ENCODE measurements at places on chromosomes 7 and 10.

DNA sequence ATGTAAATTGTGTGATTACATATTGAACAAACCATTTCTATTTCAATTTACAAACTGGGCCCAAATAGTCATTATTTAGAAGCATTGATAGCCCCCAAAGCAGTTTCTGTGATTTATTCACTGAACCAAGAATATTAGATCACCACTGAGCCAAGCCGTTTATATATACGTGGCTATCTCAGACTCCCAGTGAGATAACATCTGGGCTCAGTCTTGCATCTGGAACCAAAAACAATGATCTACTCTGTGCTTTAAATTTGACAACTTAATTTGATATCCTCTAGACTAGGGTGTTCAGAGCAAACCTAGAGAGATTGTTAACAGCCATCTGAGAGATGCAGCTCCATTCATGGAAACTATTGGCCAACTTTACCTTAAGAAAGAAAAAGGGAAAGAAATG is 41.4 kb upstream of the BTBD16 start:
- no peaks in the 10 kb centered on the region for H3K4me1 ChIP-seq
- no peaks in the 10 kb centered on the region for H3K36me3 ChIP-seq
- no peak overlapping the region for H3K4me3 ChIP-seq

- H3K27ac ChIP-seq = no peak overlapping the region
- no peaks in the 10 kb centered on the region for H3K4me1 ChIP-seq
- DNase-seq = no peak
- H3K27me3 ChIP-seq = no peaks in the 10 kb centered on the region
- H3K36me3 ChIP-seq = no peaks in the 10 kb centered on the region
Measured at GRCh38 chr7:44284881-44285541, 40.4 kb downstream of the CAMK2B start.

DNA sequence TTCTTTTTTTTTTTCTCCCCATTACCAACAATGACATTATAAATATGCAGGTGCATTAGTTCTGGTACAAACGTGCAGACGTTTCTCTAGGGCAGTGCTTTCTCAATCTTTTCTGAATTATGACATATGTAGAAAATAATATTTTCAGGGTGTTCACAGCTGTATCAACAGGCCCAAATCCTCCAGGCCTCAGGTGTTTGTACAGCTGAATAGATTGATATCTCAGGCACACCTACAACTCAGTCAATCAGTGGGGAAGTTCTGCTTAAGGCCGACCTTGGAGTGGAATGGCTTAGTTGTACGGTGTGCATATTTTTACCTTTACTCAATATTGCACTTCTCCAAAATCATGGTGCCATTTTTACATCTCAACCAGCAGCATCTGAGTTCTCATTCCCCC is 71.6 kb downstream of the CACNB2 start:
- no peak overlapping the region for H3K4me3 ChIP-seq
- H3K4me1 ChIP-seq = no peaks in the 10 kb centered on the region
- no peak for DNase-seq
- H3K27me3 ChIP-seq = no peaks in the 10 kb centered on the region

GRCh38 chr10:31599626-31600504 is 280.8 kb downstream of the ZEB1 start:
- peaks cover 3% of the 10 kb centered on the region for H3K4me1 ChIP-seq
- no peak for DNase-seq
- H3K27me3 ChIP-seq = no peaks in the 10 kb centered on the region
- H3K27ac ChIP-seq = no peak overlapping the region

DNA sequence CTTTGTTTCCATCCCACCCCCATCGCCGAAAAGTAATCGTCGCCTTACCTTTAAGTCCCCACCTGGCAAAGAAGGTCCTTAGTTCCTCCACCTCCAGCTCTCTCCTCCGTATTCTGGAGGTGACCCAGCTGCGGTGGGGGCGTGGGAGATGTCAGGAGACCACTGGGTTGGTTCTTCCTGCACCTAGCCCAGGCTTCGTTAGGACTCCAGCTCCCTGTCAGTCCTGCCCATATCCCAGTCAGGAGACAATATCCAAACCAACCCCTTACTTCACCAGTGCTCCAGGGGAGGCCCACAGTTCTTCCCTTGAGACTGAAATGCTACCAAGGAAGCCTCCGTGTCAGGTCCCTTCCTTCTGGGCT is 693 bp downstream of the ADIRF start:
- DNase-seq = no peak
- no peak overlapping the region for H3K27ac ChIP-seq
- no peaks in the 10 kb centered on the region for H3K27me3 ChIP-seq
- H3K4me3 ChIP-seq = no peak overlapping the region

DNA sequence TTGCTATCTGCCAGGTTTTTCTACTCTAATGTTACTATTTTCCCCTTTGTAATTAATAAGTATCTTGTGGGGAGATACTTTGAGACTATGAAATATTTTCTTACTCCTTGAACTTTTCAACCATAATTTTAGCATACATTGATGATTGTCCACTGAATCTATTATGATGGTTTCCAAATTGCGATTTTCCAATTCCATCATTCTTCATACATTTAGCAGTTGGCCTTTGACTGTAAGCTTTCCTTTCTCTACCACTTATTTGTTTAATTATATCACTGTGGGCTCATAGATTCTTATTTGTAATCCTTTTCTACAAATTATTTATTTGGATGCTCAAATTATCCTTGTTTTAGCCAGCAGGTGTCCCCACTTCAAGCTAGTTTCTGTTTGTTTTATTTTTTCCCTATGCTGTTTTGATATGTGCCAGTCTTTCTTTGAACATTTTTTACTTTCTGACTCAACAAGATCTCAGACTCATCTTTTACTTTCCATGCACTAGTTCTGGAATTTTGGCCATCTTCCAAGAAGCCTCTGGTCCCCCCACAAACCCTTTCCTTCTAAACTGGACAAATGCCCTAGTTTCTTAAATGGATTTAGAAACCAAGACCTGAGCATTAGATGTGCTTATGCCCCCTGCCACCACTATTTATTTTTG is 11.4 kb upstream of the MRPS16 start:
- H3K4me1 ChIP-seq = peaks cover 3% of the 10 kb centered on the region
- no peak overlapping the region for H3K27ac ChIP-seq
- no peaks in the 10 kb centered on the region for H3K27me3 ChIP-seq
- no peaks in the 10 kb centered on the region for H3K36me3 ChIP-seq
- peak; percentile 67 for DNase-seq

- no peaks in the 10 kb centered on the region for H3K27me3 ChIP-seq
- no peak overlapping the region for H3K4me3 ChIP-seq
- H3K27ac ChIP-seq = no peak overlapping the region
- no peaks in the 10 kb centered on the region for H3K36me3 ChIP-seq
- no peak for DNase-seq
Measured at GRCh38 chr7:30738026-30738915, 13.7 kb upstream of the INMT start.

DNA sequence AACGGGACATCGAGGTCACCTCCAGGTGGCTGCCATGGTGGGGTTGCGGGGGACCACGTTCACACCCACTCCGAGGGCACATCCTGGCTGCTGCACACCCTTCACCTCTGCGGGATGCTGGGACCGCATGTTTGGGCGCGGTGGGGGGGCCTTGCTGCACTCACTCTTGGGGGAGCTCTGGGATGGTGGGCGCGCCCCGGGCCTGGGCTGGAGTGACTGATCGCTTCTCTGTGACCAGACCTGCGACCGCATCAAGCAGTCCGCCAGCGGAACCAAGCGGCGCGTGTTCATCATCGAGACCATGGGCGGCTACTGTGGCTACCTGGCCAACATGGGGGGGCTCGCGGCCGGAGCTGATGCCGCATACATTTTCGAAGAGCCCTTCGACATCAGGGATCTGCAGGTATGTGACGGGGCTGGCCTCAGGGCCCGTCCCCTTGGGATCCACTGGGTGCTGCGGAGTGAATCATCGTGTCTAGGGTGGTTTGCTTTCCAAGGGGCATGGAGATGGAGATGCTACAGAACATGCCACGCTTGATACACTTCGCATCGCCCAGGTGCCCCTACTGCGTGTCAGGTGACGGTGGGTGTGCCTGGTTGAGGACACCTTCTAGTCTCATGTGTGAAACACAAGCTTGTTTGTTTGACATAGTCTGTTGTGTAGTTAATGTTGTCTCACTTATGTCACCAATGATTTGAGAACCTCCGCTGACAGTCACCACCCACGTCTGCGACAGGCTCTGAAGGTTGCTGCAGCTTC is 42.8 kb downstream of the PITRM1 start:
- no peaks in the 10 kb centered on the region for H3K4me1 ChIP-seq
- no peak overlapping the region for H3K4me3 ChIP-seq
- peaks cover 38% of the 10 kb centered on the region for H3K36me3 ChIP-seq
- H3K27ac ChIP-seq = no peak overlapping the region
- H3K27me3 ChIP-seq = no peaks in the 10 kb centered on the region
- no peak for DNase-seq

DNA sequence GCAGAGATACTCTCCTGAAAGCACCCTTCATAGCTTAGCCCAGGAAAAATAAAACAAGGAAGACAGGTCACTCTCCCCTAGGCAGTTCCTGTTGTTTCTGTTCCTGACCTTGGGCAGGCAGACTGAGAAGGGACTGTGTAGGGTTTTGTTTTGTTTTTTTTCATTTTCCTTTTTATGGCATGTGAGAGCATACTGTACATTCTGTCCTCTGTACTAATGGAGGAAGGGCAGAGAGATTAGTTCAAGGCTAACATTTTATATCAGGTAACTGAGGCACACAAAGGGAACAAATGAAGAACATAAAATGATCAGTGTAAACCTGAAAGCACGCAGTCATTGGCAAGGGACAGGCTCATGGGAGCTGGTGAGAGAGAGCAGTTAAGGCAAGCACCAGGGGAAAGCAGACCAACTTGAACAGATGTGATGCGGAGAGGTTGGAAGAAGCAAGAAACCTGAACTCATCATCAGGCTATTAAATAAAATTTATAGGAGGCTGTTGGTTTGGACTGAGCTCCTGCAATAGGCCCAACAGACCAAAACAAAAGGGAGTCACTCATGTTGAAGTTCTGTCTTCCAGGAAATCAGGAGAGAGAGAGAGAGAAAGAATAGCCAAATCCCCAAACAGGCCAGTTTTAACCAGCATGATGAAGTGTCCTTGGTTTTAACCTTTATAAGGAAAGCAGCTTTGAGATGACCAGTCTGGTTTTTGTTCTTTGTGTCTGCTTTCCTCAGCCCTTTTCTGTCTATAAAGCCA is 34.1 kb upstream of the PDCD4 start:
- no peak overlapping the region for H3K4me3 ChIP-seq
- no peak overlapping the region for H3K27ac ChIP-seq
- peaks cover 12% of the 10 kb centered on the region for H3K4me1 ChIP-seq
- H3K27me3 ChIP-seq = no peaks in the 10 kb centered on the region

DNA sequence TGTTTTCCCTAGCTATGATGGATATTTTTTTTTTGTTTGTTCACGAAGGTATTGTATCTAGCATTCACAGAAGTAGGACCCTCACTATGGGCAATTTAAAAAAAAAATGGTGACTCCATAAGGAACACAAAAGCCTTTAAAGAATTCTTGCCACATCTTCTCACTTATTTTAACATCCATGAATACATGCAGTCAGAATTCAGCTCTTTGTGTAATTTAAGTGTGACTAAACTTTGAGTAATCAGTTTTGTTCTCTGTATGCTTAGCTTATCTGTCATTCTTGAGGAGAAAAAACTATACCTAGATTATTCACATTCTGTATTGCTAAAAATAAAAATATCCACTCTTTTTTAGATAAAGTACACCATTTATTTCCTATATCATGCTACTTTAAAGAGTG is 313.2 kb upstream of the KCND2 start:
- no peak overlapping the region for H3K27ac ChIP-seq
- H3K4me3 ChIP-seq = no peak overlapping the region
- H3K4me1 ChIP-seq = no peaks in the 10 kb centered on the region

DNA sequence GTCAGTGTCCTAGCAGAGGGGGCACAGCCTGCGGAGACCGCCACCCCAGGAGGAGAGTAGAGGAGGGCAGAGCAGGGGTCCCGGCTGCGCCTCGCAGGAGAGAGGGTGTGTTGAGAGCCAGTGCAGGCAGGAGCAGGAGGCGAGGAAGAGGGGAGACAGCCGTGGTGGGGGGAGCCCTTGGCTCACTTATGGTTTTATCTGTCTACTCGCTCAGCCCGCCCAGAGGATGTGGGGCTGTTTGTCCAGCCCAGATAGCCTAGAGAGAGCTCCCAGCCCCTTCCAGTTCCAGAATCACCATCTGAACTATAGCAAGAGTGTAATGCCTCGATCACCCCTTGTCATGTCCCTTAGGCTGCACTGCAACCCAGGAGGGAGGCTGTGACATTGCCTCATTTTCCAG is 26.6 kb downstream of the SLC29A3 start:
- no peaks in the 10 kb centered on the region for H3K36me3 ChIP-seq
- no peaks in the 10 kb centered on the region for H3K4me1 ChIP-seq
- no peak overlapping the region for H3K27ac ChIP-seq

GRCh38 chr7:18572154-18572553 is 76.6 kb downstream of the HDAC9 start:
- DNase-seq = no peak
- H3K27me3 ChIP-seq = no peaks in the 10 kb centered on the region
- no peak overlapping the region for H3K27ac ChIP-seq
- no peak overlapping the region for H3K4me3 ChIP-seq

- H3K4me1 ChIP-seq = peaks cover 8% of the 10 kb centered on the region
- H3K27me3 ChIP-seq = no peaks in the 10 kb centered on the region
- H3K36me3 ChIP-seq = no peaks in the 10 kb centered on the region
- no peak for DNase-seq
- H3K4me3 ChIP-seq = no peak overlapping the region
Measured at GRCh38 chr10:73916761-73917470, 6.0 kb downstream of the PLAU start.

- H3K4me3 ChIP-seq = no peak overlapping the region
- H3K36me3 ChIP-seq = 0 out of 2 replicates have a peak, but pooled peaks cover 4% of the 10 kb centered on the region
- H3K27me3 ChIP-seq = no peaks in the 10 kb centered on the region
- H3K4me1 ChIP-seq = peaks cover 10% of the 10 kb centered on the region
Measured at GRCh38 chr7:107432261-107432660, 37.6 kb upstream of the GPR22 start.

GRCh38 chr10:33524966-33525365 is 190.5 kb upstream of the NRP1 start:
- no peak for DNase-seq
- H3K27me3 ChIP-seq = no peaks in the 10 kb centered on the region
- H3K36me3 ChIP-seq = no peaks in the 10 kb centered on the region
- no peaks in the 10 kb centered on the region for H3K4me1 ChIP-seq
- H3K27ac ChIP-seq = no peak overlapping the region
- H3K4me3 ChIP-seq = no peak overlapping the region

GRCh38 chr10:114631666-114632417 is 26.2 kb downstream of the ABLIM1 start:
- H3K4me1 ChIP-seq = peaks cover 11% of the 10 kb centered on the region
- H3K27ac ChIP-seq = no peak overlapping the region
- H3K4me3 ChIP-seq = peak overlapping the region; percentile 63
- no peaks in the 10 kb centered on the region for H3K36me3 ChIP-seq
- no peaks in the 10 kb centered on the region for H3K27me3 ChIP-seq

GRCh38 chr7:23076772-23077171 is 28.8 kb upstream of the KLHL7 start:
- H3K27me3 ChIP-seq = no peaks in the 10 kb centered on the region
- peaks cover 6% of the 10 kb centered on the region for H3K4me1 ChIP-seq
- H3K36me3 ChIP-seq = no peaks in the 10 kb centered on the region
- H3K4me3 ChIP-seq = no peak overlapping the region

GRCh38 chr7:25389489-25390106 is 161.3 kb upstream of the NPVF start:
- DNase-seq = peak; percentile 88
- no peak overlapping the region for H3K27ac ChIP-seq
- no peaks in the 10 kb centered on the region for H3K36me3 ChIP-seq
- H3K4me3 ChIP-seq = no peak overlapping the region
- no peaks in the 10 kb centered on the region for H3K27me3 ChIP-seq
